ENCODE measurements at places on chromosomes 1 and 21. TPM values are rescaled to one million over a fixed set of nuclear protein-coding genes. Genes with fewer than 3 reads are reported as not detected.

Gene KRTAP19-3
- not detected for total RNA-seq

DNA sequence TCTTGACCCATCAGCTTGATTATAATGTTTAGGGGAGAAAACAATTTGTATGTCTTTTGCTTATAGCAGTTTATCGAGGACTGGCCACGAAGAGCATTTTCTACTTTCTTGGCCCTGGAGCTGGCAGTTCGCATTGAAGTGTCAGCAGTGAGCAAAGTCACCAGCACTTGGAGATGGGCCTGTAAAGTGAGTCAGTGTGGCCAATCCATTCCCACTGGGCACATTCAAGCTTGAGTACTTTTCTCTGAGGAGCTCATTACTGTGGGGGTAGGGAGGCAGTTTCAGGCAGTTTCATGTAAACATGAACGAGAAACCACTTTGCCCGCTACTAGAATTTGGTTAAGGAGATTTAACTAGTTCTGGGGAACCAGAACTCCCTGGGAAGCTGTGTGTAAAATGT, 164.8 kb downstream of the PRDM2 start:
- DNase-seq: no peak

DNA sequence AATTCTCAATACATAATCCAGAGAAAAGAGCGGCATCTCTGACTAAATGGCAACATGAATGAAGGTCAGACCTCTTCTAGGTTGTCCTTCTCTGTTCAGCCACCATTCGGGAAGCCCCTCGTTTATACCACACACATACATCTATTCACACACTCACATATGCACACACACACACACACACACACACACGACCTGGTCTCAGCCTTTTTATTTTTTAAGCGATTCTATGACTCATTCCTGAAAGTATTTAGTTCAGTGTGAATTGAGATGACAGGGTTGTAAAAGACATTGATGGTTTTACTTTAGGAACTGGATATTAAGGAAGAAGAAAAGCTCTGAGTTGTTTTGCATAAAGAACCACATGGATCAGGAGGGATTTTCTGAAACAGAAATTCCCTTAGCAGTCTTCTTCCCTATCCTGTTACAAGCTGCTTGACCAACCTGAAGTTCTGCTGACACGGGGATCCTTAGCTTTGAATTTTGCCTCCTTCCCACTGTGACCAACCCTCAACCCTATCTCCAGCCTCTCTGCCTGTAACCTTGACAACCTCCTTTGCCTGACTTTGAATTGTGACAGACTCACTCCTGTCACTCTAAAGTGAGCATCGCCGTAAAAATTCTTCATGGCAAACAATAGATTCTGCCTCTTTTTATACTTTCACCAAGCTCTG, 383.1 kb upstream of the ESRRG start:
- DNase-seq: no peak

GRCh38 chr1:217388522-217389065, 242.3 kb downstream of the GPATCH2 start:
- no peak for DNase-seq

- peak; percentile 7 for DNase-seq
These were observed 46.1 kb upstream of the KAZN start for GRCh38 chr1:14552246-14552965.

Gene ADIPOR1
- total RNA-seq: 38.7 TPM

- no peak for DNase-seq
These were observed 31.7 kb upstream of the KHDRBS1 start for GRCh38 chr1:31981972-31982371.

DNA sequence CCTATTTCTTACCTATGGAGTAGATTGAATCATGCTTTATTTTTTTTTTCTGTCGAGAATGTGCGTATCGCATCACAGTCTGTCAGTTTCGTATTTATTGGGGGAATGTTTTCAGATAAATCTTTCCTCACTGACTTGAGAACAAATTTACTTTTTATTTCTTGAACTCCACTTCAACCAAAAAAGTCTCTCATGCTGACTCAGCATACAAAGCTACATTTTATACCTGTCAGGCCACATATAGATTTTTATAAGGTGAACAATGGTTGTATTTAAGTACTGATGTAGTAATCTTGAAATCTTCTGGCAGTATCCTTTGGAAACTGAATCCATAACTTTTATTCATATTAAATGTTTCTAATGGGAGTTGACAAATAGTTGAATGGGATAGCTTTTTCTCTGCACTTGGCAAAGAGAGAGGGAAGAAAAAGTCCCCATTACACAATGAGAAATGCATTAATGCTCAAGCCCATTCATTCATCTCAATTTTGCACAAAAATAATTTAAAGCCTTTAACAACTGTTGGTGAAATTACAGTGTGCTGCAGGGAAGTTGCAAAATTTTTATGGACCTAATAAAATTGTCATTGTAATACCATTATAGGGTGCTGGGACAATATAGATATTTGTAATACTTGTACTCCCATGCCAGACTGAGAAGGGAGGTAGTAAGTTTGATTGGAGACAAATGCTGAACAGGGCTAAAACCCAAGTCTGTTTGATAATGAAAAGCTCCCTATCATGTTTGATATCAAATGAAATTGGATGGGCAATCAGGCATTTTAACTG, 367.6 kb downstream of the HLX start:
- DNase-seq: no peak

GRCh38 chr21:36115138-36115730, 19.6 kb upstream of the CBR3 start:
- DNase-seq: no peak

- DNase-seq: no peak
These were observed 91.1 kb upstream of the UBE2U start for GRCh38 chr1:64112281-64112680.

Gene KRTAP13-2
- not detected for total RNA-seq

Gene SPRR5
- not detected for total RNA-seq

GRCh38 chr1:230303822-230304221, 122.3 kb downstream of the PGBD5 start:
- no peak for DNase-seq

DNA sequence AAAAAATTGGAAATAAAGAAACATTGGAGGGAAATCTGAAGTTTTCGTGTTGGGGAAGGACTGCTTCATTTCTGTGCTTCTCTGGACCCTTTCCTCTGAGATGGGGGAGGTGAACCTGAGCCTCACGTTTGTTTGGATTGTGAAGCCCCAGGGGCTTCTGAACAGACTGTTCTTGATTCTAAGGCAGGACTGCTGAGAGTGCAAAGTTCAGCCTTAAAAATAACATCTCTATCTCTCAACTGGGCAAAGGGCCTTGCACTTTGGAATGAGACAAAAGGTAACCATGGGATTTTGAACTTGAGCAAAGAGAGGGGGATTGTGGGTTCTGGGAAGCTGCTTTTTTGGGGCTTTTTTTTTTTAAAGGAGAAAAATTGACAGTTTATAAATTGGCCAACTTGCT, 45.0 kb downstream of the GPR88 start:
- DNase-seq: no peak

Gene MRPL39
- total RNA-seq: 35.0 TPM

Gene MPL
- not detected for total RNA-seq

GRCh38 chr1:213008564-213008963, 7.1 kb downstream of the ANGEL2 start:
- DNase-seq: no peak

Gene ZNF683
- total RNA-seq: not detected

DNA sequence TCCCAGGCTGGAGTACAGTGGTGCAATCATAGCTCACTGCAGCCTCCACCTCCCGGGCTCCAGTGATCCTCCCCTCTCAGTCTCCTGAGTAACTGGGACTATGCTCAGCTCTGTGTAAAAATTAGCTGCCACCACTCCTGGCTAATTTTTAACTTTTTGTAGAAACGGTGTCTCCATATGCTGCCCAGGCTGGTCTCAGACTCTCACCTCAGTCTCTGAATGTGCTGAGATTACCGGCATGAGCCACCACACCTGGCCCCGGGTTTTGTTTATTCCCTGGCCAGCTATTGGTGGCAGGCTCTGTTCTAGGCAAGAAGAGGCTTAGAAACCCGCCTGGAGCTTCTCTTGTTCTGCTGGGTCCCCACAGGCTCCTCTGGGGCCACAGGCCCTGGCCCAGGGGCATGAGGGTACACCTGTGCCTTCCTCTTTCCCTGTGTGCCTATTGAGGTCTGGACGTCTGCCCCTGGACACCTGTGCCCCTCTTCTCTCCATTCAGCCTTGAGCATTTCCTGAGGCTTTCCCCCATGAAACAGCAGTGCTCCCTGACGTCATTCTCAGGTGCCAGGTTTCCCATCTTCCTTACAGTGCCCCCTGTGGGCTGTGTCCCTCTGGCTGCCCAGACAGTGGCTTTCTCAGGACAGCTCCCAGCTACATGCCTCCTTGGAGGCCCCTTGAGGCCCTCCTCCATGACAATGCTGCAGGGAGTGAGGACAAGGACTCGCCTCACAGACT, 57.5 kb downstream of the PCP4 start:
- no peak for DNase-seq

GRCh38 chr1:23198373-23198772, 18.9 kb downstream of the HTR1D start:
- no peak for DNase-seq

DNA sequence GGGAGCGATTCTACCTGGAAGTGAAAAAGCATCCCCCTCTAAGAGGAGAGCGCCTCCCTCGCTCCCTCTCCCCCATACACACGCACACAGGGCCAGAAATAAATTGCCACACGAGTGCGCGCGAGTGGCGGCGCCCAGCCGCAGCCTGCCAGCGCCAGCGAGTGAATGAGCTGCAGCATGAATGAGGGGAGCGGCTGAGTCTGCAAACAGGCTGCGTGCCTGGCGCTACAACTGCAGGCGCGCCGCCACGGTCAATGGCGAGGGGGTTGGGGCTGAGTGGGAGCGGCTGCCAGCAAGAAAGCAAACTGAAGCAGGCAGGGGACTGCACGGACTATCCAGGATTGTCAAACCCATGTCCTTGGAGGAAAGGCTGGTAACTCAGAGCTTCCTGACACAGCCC, 2.2 kb downstream of the CAMK1G start:
- peak; percentile 66 for DNase-seq

Gene TMEM51
- total RNA-seq: 4.7 TPM

Gene CD55
- total RNA-seq: 6.9 TPM

DNA sequence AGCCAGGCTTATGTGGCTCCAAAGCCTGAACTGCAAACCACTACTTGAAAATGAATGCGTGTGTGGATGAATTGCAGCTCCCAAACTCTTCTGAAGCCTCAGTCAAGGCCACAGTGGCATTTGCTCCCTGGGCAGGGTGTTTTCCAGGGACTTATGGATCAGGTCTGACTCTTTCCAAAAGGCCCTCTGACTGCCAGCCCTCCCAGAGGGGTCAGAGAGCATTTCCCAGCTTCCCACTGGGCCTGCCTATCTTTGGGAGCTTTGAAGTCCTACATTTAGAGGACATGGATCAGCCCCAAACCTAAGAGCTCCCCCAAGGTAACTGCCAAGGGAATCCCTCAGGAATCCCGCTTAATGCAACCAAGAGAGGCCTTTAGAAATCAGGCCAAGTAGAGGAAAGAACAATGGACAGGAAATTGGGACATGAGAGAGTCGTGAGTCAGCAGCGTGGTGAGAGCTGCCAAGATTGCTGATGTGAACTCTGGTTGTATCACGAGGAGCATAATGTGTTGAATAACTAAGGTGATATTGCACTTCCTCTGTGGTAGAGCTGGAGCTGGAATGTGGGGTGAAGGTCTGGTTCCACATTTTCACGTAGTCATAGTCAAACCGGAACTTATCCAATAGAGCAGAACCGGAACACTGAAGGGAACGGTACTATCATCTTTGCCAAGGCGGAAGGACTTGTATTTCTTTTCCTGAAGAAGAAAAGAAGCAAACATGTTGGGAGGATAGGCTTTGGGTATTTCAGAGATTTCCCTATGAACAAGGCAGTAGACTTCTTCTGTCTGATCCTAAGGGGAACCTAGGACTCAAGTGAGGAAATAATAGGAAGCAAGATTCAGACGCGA, 99.4 kb upstream of the JUN start:
- no peak for DNase-seq

GRCh38 chr21:14763695-14764064, 217.6 kb upstream of the SAMSN1 start:
- DNase-seq: no peak

Gene RYR2
- 19.4 TPM for total RNA-seq

DNA sequence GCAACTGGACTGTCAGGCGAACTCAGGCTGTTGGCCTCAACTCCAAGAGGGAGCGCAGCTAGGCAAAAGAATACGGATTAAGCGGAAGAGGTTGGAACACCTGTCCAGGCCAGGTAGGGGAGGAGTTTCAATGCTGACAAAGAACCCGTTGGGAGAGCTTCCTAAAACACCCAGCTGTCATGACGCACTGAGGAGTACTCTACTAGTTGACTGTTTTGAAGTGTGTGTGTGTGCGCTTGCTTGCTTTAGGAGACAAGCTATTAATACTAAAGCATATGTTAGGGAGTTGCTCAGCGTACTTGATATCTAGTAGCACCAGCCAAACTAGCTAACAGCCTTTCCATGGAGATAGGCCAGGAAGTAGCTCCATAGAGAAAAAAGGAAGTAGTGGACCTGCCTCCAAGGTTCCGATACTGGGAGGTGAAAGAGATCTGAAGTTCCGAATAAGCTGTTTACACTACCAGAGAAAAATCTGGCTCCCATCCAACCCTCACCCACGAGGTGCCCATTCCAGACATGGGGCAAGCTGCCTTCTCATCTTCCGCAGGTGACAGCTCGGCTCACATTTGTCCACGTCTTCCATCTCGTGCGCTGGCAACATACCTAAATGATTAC, 974 bp upstream of the FNBP1L start:
- peak; percentile 39 for DNase-seq

GRCh38 chr1:54653036-54653435, 11.4 kb downstream of the MROH7 start:
- no peak for DNase-seq

GRCh38 chr1:173258479-173259264, 51.5 kb upstream of the TNFSF4 start:
- DNase-seq: no peak

DNA sequence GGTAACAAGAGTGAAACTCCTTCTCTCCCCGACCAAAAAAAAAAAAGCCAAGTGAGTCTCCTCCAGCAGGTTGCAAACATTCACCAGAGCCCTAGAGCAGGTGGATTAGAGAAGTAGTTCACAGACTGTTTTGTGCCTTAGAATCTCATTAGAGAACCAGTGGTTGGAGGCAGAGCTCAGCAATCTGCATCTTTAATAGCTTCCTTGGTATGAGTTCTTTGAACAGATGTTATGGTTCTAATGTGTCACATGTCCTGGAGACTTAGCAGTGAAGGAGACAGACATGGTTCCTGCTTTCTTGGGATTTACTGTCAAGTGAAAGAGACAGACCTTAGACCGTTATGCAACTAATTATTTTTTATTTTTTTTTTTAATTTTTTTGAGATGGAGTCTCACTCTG, 26.8 kb downstream of the SESN2 start:
- DNase-seq: no peak
